ENCODE measurements at places on chromosomes 3 and 15.

GRCh38 chr3:110139821-110140220, 802.5 kb upstream of the DPPA4 start:
- DNase-seq: no peak

DNA sequence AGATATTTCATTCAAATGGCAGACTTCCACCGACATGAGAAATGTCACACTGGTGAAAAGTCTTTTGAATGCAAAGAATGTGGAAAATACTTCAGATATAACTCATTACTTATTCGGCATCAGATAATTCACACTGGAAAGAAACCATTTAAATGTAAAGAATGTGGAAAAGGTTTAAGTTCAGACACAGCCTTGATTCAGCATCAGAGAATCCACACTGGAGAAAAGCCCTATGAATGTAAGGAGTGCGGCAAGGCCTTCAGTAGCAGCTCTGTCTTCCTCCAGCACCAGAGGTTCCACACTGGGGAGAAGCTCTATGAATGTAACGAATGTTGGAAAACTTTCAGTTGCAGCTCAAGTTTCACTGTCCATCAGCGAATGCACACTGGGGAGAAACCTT, 8.6 kb upstream of the ZNF621 start:
- no peak for DNase-seq

- DNase-seq: peak; percentile 37
Observed at GRCh38 chr3:13419505-13420044, 547 bp downstream of the NUP210 start.

DNA sequence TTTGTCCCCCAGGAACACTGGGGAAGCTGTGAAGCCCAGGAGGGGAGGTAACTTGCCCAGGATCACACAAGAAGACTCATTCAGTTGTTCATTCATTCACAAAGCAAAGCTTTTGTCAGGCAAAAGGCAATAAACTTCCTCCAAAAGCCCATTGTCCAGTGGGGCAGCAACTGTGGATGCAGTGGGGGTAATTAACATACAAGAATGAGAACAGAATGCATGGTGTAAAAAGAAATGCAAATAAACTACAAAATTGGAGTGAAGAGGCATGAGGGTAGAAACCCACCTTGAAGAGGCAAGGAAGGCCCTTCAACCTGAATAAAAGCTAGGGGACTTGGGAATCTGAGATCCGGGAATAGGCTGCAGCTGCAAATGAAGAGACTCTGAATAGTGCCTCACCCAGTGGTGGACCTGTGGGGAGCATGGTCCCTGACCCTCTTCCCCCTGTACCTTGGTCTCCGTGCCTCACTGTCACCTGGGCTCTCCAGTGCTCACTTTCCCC, 363.6 kb downstream of the CLSTN2 start:
- no peak for DNase-seq

GRCh38 chr3:123390865-123391600, 57.9 kb downstream of the ADCY5 start:
- DNase-seq: no peak

DNA sequence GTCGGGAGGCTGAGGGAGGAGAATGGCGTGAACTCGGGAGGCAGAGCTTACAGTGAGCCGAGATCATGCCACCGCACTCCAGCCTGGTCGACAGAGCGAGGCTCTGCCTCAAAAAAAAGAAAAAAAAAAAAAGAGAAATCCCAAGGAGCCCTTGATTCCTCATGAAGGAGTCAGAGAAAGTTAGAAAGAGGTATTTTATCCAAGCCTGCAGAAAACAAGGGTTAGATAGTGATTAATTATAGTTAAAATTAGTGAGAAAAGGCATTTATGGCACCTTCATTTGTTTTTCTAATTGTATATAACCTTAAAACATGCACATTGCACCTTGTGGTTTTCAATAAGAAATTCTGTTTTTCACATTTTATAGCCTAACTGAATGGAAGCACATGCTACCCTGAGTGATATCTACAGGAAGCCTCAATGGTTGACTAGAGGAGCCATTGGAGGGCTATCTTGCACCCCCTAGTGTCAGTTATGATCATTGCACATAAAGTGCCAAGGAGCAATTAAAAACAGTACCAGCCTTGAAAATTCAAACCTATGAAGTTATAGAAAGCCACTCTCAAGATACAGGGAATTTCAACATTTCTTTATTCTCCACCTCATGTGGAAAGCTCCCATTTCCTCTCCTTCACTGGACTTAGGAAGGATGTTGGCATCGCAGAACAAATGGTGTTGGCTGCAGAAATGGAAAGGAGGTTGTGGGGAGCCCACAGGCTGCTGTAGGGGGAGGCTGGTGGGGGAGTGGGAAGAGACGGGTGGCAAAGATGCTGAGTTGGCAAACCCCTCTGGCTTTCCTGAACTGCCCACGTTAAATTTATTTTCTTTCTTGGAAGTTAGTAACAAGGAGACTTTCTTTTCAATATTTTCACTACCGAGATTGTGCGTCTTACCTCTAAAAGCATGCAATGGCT, 48.5 kb downstream of the ITGA11 start:
- peak; percentile 76 for DNase-seq

DNA sequence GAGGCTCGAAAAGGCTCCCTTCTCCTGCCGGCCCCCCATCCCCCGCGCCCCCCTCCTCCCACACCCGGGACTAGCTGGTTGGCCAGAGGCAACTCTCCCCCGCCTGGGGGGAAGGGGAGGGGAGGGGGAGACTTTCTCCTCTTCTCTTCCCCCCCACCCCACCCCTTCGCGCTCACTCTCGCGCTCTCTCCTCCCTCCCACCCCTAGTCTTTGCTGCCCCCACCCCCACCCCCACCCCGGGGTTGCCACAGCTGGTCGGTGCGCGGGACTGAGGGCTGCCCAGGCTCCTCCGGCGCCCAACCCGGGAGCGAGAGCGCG, 710 bp downstream of the MECOM start:
- no peak for DNase-seq

- no peak for DNase-seq
Observed at GRCh38 chr3:146598535-146598934, 6.6 kb downstream of the PLSCR5 start.

Data from activated CD4-positive, alpha-beta T cell treated with anti-CD3 and anti-CD28 coated beads, Interleukin-2, amount 50 U/mL, for 16 hours (primary cell).